ENCODE measurements at places on chromosomes 4 and X.

DNA sequence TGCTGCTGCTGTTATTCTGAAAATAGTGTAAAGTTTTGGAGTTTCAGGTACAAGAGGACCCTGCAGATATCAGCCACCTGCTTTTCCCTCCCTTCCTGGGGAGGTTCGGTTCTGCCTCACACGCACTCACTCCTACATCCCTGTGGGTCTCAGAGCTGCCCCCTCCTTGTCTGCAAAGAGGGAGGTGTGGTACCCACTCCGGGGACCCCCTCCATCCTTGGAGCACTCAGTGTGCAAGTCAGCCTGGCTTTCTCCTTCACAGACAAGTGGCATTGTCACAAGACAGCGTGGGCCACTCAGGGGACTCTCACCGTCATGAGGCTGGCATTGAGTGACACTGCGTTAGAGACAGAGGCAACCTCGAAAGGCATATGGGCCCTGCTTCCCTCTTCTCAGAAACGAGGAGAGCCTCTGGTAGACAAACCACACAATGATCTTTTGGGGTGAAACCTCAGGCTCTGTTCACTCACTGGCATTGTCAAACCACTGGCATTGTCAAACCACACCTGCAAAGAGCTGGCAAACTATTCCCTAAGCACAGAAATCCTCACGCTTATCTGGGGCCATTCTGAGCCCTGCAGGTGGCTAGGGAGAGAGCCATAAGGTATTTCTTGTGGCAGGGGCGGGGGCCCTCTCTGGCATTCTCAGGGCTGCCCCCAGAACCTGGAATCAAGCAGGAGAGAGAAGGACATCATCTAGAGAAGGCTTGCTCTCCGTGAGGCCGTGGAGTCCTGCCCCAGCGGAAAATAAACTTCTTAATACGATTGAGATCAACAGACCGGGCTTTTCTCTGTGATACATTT, 285.0 kb downstream of the SHOX start:
- no peak for DNase-seq

DNA sequence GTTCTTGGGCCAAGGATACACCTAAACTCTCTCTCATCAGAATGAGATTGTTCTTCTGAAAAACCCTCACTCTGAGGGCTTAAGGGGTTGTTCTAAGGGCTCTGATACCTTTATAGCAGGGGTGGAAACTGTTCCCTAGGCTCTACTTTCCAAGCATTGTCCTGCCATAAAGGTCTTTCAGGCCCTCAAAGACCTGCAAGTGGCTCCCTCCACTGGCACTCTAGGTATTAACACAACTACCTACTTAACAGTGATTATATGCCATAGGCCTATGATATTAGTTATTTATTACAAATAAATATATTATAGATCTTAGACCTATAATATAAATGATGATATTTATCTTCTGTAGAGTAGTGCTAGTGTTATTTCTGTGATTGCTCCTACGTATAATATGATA, 473.7 kb upstream of the RPS6KA3 start:
- DNase-seq, result no peak

DNA sequence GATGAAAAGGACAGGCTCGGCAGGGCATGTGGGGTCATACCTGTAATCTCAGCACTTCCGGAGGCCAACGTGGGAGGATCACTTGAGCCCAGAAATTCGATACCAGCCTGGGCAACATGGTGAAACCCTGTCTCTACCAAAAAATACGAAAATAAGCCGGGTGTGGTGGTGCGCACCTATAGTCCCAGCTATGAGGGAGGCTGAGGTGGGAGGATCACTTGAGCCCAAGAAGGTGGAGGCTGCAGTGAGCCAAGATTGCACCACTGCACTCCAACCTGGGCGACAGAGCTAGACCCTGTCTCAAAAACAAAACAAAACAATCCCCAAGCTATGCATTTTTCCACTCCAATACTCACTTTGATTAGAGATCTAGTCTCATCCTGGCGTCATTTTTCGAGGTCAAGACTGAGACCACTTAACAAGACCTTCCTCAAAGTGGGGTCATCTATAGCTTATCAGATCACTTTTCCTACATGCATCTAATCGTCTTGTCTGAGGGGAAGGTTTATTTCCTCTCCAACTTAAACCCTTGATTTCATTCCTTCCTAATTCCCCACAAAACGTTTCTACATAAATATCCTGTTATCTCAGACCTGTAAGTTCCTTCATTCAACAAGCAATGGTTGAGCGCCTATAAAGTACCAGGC, 1.3 kb downstream of the NKAP start:
- no peak for DNase-seq

DNA sequence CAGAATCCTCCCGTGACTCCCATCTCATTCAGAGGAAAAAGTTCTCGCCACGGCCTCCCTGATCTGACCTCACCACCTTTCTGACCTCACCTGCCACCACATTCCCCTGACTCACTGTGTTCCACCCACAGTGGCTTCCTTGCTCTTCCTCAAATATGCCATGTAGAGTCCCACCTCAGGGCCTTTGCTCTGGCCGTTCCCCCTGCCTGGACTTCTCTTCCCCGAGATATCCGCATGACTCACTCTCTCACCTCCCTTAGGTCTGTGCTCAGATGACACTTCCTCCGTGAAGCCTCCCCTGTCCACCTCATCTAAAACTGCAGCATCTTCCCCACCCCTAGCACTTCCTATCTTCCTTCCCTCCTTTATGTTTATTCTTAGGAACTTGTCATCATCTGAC, 7.2 kb upstream of the TSPYL2 start:
- DNase-seq, result no peak

DNA sequence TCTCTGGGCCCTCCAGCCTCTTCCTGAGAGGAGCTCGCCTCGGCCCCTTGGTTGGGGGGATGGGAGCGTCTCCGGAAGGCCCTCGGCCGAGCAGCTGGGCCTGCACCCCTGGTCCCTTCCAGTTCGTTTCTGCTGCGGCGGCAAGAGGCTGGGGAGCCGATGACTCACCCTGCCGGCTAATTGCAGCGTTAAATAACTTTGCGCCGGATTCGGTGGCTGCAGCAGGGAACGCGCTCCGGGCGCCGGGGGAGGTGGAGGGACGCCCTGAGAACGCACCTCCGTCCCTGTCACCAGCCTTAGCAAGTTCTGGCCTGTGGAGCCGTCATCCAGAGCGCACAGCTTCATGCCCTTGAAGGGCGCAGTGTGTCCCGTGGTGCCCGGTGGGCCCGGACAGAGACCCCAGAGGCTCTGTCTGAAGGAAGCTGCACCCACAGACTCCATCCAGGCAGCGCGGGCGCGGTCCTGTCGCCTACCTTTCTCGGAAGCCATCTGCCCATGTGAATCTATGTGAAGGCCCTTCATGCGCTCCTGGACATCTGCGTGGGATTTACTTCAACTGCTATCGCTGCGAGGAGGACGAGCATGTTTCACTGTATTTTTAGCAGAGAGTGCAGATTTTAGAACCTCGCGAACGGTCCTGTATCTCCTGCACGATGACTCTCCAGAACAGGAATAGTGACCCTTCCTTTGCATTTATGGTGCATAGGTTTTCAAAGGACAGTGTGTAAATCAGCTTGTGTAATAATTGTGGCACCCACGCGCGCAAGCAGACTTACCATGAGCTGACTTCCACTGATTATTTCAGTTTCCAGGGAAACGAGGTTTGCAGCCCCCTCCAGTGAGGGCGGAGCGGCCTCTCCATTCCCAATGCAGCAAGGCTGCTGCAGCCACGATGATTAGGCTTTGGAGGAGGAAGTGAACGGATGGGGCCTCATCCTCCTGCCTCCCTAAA, 1.7 kb upstream of the TMEM271 start:
- DNase-seq, result no peak

- DNase-seq, result no peak
These were observed 75.6 kb upstream of the AGA start for GRCh38 chr4:177517862-177518261.

GRCh38 chrX:128653524-128654060, 601.4 kb upstream of the ACTRT1 start:
- DNase-seq, result no peak

DNA sequence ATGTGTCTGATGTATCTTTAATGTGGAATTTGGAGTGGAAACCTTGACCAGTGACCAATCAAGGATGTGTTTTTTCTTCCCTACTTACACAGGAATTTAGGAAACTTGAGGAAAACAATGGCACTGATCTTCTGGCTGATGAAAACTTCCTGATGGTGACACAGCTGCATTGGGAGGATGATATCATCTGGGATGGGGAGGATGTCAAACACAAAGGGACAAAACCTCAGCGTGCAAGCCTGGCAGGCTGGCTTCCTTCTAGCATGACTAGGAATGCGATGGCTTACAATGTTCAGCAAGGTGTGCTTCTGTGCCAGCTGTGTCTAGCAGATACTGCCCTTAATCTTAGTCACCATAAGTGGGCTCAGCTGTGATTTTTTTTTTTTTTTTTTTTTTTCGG, 12.6 kb downstream of the TAF1 start:
- DNase-seq, result no peak

DNA sequence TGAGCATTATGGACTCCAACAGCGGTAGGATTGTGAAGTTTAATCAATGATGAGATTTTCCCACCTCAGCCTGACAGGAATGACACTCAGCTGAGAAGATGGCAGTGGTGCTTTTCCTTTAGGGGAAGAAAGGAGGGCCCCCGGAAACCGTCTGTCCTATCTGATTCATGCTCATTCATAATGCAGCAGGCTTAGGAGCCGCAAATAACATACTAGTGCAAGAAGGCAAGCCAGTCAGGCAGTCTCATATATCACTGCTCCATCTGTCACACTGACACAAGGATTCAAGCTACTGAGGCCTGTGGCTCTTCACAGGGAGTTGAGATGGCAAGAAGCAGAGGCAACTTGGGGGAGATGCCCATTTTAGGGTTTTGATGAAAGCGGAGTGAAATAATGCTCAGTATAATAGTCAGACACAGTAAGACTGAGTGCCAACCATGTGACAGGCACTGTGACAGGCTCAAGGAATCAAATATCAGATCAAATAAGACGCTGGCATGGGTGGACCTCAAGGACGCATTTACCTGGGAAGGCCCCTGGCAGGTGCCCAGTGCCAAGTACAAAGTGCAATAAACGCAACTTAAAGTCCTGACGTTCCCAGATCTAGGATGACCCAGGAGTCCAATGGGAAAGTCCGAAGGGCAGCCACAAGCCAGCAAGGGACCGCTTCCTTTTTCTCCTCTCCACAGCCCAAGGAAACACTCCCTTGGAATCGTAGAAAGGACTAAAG, 63.4 kb downstream of the FHDC1 start:
- no peak for DNase-seq

DNA sequence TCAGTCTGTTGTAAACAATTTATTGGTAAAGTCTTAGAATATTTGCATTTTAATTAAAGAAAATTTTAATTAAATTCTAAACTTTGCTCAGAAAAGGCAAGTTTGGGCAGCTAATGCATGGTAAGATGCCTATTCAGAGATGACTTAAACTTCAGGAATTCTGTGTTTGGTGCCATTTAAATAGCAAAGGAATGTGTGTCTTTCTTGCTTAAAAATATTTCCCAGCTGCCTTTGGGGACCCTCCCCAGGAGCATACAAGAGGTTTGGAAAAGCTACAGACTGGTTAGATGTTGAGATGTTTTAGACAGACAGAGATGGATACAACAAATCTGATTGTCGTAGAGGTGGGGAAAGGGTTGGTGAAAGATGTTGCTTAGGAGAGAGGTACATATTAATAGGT, 36.5 kb downstream of the AFF2 start:
- DNase-seq, result no peak

GRCh38 chrX:32370456-32371205, 840.7 kb downstream of the DMD start:
- DNase-seq, result no peak

- no peak for DNase-seq
These were observed 45.2 kb downstream of the FAM53A start for GRCh38 chr4:1638873-1639272.

DNA sequence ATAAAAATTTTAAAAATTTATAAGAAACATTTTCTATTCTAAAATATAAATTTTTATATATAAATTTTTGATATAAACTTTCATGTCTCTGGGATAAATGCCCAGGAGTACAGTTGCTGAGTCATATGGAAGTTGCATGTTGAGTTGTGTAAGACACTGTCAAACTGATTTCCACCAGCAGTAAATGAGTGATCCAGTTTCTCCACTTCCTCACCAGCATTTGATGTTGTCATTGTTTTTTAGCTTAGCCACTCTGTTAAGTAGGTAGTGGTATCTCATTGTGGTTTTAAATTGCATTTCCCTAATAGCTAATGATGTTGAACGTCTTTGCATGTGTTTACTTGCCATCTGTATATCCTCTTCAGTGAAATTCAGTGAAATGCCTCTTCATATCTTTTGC, 66.5 kb downstream of the MAMLD1 start:
- DNase-seq, result no peak

DNA sequence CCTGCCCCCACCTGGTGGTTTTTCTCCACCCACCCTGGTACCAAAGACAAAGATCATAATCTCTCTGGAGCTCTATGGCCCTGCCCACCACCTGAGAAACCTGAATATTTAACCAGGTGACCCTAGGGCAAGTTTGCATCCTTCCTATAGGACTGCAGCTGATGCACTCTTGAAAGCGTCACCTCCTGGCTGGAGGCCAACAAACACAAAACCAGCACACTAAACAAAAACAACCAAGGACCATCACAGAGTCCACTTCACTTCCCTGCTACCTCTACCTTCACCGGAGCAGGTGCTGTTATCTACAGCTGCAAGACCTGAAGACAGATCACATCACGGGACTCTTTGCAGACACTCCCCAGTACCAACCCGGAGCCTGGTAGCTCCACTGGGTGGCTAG, 296.7 kb upstream of the FGF13 start:
- DNase-seq, result no peak

- no peak for DNase-seq
These were observed 456.5 kb upstream of the ADGRL3 start for GRCh38 chr4:60743654-60744053.

DNA sequence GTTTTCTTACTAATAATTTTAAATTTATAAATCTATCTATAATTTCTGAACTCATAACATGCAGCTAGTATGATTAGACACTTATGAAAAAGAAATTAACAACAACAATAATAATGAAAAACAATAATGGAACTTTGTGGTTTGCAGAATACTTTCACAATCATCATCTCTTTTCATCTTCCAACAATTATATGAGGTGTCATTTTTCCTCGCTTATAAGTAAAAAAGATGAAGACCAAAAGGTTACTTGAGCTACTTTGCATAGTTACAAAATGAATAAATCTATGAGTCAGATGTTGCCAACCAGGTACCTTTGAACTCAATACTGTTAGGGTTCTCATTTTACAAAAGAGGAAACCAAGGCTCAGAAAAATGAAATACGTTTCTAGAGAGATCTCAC, 98.5 kb upstream of the ELOVL6 start:
- no peak for DNase-seq

- no peak for DNase-seq
These were observed 64.0 kb downstream of the MAOA start for GRCh38 chrX:43720082-43720481.

DNA sequence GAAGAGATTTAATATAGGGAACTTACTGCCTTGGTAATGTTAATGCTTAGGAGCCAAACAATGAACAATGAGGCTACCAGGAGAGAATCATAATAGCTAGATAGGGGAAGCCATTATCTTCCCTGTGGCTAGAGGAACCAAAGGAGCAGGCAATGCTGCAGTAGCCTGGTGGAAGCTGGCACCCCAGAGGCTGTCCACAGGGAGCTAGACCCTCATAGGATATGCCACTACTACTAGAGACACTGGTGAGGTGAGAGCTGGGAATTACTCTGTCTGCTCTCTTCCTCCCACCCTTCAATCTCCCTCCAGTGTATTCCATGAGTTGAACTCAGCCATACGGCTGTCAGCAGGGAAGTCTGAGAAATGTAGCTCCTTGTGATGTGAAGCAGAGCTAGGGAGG, 601.4 kb downstream of the KCNIP4 start:
- no peak for DNase-seq

GRCh38 chr4:11313157-11313943, 115.3 kb downstream of the HS3ST1 start:
- DNase-seq, result no peak

- no peak for DNase-seq
These were observed 96.2 kb upstream of the CCSER1 start for GRCh38 chr4:90030953-90031352.
